ENCODE measurements at places on chromosomes 5 and 9.

DNA sequence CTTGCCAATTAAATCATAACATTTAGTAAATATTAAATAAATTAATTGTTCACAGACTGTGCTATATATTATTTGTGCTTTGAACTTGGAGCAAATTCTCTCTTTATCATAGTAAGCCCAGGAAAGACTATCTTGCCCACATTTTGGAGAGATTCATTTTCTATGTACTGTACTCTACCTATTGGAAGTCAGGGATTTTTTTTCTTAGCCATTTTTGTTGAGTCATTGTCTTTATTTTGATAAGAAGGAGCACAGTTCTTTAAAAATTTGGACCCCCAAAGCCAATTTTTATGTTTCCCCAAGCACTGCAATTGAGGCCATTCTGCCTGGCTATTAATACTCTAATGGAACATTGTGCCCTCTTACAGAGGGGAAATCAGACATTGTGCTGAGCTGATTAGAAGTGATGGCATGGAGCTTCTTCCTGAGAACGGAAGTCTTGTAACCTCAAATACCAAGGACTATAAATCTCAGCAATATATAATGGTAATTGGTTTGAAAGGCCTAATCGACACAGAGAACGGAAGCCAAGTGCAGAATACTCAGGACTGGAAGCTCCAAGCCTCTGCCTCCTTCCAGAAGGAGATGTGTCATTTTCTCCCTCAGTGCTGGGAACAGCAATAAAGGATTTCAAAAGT, 188.8 kb upstream of the PAPPA start:
- no peak for DNase-seq

DNA sequence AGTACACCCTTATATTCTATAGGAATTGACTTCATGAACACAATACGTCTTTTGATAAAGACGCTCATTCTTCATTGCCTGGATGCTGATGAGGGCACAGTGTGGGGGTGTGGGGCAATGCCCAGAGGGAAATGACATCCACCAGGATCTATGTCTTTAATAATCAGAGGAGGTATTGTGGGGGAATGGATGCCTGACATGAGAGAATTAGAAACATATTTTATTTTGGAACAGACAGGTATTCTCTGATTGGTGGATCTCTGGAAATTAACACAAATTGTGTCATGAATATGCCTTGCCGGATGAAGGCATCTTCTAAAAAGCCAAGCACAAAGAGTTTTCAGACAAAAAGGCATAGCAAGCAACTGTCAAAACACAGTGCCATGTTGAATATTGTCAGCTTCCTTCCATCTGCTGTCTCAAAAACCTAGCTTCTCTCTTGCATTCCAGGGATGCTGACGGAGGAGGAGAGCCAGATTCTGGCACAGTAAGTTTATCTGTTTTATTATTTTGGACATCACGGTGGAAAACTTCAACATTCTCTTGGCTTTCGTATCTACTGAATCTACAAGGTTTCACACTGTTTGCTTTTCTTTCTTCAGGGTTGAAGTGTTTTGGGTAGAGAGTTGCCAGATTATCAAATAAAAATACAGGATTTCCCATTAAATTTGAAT, 3.9 kb upstream of the C5orf58 start:
- no peak for DNase-seq

DNA sequence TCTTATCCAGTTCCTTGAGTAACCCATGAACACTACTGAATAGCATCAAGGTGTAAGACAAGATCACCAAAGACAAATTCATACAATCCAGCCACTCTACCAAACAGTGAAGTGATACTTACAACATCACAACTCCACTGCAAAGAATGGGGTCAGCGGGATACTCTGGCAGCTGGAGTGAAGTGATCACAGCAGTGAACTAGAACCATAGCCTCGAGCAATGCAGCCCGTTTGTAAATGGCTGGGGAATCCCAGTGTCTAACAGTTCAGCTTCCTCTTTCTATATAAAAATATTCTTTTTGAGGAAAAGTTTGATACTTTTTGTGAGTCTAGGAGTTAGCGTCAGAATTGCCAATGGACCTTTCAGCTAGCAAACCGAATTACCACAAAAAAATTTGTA, 515.2 kb downstream of the ZNF608 start:
- no peak for DNase-seq

DNA sequence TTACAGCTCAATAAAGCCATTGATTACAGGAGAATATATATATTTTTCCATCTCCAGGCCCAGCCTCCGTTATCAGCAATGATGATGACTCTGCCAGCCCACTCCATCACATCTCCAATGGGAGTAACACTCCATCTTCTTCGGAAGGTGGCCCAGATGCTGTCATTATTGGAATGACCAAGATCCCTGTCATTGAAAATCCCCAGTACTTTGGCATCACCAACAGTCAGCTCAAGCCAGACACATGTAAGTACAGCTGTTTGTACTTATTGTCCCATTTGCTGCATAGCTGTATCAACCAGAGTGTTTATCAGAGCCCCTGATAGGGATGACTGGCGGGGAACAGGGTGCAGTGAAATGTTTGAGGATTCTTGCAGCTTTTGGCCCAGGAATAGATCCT, 197.7 kb downstream of the NTRK2 start:
- no peak for DNase-seq

DNA sequence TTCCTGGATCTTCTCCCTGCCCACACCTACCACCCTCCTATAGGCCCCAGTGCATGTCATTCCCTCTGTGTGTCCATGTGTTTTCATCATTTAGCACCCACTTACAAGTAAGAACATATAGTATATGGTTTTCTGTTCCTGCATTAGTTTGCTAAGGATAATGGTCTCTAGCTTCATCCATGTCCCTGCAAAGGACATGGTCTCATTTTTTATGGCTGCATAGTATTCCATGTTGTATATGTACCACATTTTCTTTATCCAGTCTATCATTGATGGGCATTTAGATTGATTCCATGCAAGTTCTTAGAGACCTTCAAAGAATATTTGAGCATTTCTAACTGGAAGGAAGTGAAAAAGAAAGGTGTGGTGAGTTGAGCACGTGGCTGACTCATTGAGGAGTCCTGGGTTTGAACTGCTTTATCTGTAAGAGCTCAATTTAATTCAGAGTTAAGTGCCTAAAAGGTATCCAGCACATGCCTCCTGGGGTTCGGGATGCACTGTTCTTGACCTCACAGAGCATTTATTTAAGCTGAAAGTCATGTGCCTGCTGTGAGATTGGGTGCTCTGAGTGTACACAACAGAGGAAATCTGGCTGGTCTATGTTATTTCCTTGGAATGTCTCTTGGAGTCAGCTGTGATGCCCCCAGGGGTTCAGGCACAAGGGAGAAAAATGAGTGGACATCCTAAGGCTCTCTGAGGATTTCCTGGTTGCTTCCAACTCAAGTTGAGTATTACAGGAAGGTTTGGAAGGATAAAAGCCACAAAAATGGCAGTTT, 56.4 kb downstream of the SH3GL2 start:
- no peak for DNase-seq

- DNase-seq: no peak
Measured at GRCh38 chr5:78922879-78923621, 62.1 kb downstream of the ARSB start.

GRCh38 chr5:122473138-122473843, 161.3 kb downstream of the SNCAIP start:
- DNase-seq: no peak

GRCh38 chr9:35686222-35687203, 3.2 kb downstream of the TPM2 start:
- DNase-seq: no peak

DNA sequence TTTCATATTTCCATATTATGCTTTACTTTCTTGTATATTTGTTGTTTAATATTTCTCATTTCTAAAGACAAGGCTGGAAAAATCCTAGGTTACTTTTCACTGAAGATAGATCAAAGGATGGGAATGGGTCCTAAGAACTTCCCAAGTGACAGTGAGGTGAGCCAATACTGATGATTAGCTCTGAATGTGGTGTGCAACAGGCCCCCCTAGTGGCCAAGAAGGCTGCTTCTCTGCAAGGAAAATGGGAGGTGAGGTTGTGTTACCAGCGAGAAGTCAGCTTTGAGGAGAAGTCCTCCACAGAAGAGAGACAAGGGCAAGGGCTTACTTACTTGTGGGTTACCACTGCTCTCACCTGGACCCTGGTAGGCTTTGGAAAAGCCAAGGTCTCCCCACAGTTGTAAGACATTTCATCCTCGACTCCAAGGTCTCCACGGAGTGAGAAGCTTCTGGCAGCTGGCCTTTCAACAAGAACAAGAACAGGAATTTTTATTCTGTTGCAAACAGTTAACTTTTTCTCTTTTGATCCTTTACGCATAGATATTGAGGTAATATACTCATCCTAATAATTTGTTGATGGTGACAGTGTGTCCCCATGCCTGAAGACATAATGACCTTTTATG, 69.9 kb downstream of the MAMDC2 start:
- DNase-seq: no peak

DNA sequence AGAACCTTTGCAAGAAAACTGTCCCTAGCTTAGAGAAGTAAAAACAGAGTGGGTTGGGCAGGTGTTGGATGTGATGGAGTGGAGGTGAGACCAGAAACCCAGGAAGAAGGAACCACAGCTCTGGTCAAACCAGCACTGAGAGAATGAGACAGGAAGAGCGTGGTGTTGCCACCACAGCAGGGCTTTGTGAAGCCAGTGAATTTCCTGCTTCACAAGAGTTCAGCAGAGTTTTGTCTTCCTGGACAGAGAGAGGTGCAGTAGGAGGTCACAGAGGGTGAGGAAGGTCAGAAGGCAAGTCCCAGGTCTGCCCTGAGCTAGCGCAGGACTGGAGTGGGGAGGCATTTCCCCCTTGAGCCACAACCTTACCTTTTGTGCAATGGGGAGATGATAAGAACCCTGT, 2306.2 kb upstream of the ACO1 start:
- DNase-seq: no peak
